Activated CD4-positive, alpha-beta T cell treated with anti-CD3 and anti-CD28 coated beads, Interleukin-2, amount 50 U/mL, for 1 hour (primary cell): ENCODE measurements at places on chromosomes 16 and 17.

GRCh38 chr16:72926177-72927070 is 121.5 kb downstream of the ZFHX3 start:
- DNase-seq = no peak

- DNase-seq = no peak
Observed at GRCh38 chr17:77098884-77099545, 41.8 kb upstream of the SEC14L1 start.

DNA sequence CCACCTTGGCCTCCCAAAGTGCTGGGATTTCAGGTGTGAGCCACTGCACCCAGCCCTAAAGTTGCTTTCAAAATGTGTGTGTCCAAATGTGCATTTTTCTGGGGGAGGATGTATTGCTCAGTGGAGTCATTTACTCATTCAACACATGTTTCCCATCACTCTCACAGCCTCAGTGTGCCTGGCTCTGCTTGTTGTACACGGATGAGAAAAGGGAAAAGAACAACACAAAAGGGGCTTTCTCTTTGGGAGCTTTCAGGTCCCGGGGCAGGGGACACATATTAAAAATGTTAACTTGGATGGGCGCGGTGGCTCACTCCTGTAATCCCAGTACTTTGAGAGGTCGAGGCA is 1.7 kb upstream of the PPL start:
- DNase-seq = no peak

DNA sequence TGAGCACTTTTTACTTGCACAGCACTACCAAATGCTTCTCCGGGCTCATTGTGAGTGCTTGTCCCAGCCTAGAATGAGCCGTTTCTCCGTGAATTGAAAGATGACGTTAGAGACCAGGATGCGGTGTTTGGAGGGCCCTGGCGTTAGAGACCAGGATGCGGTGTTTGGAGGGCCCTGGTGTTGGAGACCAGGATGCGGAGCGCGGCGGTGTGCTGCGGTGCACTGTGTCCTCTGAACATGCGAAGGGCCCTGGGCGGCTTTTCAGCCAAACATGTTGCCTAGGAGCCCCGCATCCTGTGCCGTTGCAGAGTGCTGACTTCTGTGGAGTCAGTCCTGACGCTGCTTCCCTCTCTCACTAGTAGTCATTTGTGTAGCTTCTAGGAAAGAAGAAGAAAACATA is 42.7 kb downstream of the BANP start:
- no peak for DNase-seq

DNA sequence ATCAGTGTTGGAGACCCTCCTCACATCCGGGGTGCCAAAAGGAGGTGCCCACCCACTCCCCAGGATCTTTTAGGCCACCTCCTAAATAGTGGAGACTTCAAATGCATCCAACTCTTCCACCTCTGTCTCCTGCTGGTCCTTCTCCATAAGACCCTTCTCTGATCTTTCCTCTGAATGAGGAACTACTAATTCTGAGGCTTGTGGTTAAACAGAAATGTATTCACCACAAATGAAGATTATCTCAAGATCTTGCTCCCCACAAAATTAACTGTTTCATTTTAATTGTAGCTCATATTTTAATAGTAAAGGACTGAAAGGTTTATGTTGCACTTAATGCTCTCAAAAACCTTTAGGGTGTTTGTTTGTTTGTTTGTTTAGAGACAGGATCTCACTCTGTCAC is 34.1 kb downstream of the TLE7 start:
- no peak for DNase-seq

DNA sequence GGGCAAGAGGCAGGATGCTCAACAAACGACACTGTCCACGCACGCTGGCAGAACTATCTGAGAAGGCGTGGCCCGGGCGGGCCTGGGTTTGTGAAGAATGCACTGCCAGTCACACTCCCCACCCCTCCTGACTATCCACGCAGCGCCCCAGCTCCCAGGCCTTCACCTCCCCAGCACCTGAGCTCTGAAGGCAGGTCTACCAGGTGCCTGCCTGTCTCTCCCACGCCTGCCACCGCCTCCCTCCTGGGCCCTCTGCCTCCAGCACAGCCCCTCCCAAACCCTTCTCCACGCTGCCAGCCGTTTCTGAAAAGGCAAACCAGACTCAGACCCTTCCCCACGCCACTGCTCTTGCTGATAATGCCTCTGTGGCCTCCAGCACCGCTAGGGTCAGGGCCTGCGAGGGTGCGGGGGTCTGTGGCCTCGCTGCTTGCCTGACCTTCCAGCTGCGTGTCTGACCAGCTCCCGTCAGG is 11.6 kb downstream of the MYBBP1A start:
- no peak for DNase-seq

DNA sequence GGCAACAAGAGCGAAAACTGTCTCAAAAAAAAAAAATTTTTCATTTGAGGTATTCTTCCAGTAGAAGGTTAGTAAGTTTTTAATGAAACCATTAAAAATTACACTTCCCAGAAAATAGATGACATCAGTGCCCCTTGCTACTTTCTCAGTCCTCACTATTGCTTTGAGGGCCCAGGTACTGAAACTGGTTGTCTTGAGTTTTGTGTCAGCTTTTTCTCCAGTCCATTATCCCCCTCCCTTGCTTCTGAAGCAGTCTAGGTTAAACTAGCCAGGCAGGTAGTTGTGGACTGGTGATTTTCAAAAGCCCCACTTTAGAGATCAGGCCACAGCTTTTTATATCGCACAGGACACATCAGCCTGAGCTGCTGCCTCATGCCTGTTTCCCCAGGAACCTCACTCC is 10.9 kb downstream of the SMCR8 start:
- DNase-seq = no peak

- peak; percentile 21 for DNase-seq
Observed at GRCh38 chr17:81018044-81018802, 16.7 kb upstream of the BAIAP2 start.

DNA sequence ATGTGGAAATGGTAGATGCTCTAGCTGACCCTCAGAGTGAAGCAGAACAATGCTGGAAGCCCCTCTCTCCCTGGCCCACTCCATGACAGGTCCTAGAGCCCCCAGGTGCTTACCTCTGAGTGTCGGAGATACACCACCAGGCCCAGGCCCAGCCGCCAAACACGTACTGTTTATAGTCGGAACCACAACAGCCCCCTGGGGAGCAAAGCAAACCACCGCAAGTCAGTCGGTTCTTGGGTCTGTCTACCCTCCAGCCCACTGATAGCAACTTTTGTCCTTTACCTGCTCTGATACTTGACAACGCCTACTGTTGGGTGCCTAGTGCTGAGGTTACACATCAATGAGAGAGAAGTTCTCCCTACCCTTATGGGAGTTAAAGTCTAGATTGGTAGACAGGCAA is 8.7 kb downstream of the FLOT2 start:
- no peak for DNase-seq

DNA sequence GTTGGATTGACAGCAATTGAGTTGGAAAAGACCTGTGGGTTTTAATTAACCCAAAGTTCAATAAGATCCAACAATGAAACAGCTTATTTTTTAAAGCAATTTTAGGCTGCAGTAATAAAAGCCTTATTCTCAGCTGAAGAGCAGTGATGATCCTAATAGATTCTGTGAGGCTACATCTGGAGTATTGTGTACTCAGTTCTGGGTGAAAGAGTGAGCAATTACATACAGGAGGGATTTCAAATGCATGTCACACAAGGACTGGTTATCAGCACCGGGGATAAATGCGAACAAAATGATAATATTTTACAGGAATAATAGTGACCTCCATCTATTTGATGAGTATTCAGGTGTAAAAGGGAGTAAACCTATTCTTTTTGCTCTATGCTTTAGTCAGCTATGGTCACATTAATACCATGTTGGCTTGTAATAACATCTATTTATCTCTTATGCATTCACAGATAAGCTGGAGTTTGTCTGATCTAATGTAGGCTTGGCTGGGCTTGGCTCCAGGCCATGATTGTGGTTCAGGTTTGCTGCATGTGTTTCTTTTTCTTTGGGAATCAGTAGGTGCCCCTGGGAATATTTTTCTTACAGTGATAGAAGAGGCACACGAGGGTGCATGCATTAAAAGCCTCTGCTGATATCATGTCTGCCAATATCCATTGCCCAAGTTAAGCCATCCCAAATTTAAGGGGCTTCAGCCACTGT is 22.2 kb upstream of the TOX3 start:
- no peak for DNase-seq

- no peak for DNase-seq
Observed at GRCh38 chr17:48047113-48047740, 932 bp upstream of the NFE2L1 start.

DNA sequence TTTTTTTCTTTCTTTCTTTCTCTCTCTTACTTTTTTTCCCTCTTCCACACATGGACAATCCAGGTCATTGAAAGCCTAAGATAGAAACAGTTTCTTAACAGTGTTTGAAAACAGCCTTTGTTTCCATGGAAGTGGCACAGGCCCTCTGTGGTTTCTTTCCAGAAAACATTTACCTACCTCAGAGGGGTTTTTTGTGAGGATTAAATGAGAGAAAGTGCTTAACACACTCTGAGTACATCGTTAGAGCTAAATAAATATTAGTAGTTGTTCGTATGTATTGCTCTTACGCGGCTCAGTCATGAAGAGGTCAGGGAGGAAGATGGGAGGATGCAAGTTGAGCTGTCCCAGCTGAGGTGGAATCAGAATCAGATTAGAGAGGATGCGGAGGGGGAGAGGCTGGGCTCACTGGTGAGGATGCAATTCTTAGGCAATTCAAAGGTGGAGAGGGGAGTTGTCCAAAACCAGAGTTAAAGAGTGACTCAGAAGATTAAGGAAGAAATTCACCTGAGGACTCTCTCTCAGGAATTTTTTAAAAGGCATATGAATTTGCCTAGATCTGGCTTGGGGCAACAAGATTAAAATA is 345.4 kb downstream of the PMP22 start:
- no peak for DNase-seq

GRCh38 chr17:64769712-64770111 is 107.6 kb upstream of the SMURF2 start:
- no peak for DNase-seq

- DNase-seq = no peak
Observed at GRCh38 chr17:4407851-4408250, 25.9 kb upstream of the SPNS3 start.

- DNase-seq = no peak
Observed at GRCh38 chr16:77509051-77509450, 74.2 kb upstream of the ADAMTS18 start.

DNA sequence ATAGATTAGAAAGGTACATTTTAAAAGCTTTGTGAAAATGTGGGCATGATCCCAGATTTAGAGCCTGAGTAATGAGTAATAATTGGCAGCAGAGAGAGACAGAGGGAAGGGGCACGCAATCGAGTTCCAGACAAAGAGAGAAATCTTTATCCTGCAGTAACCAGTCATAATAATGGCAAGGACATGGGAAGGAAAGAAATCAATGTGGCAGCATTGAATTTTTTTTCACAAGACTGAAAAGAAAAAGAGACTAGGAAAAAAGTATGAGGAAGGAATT is 790.8 kb upstream of the SOX9 start:
- DNase-seq = no peak

DNA sequence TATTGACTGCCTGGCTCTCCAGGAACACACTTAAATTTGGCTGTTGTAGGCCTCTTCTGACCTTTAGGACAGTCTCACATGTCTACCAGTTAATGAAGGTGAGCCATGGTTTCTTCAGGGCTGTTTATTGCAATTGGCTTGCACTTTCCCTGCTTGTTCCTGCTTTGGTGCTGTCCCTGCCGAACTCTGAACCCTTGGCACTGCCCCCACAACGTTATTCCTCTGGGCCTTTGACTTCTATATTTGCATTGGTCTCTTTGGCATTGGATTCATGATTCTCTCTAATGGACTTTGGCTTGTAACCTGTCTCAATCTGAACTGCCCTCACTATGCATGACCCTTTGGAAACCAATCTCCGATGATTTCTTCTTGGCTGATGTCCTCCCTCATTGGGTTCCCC is 299.4 kb downstream of the UTP18 start:
- no peak for DNase-seq

- DNase-seq = peak; percentile 32
Observed at GRCh38 chr17:38761612-38762011, 9.1 kb downstream of the PSMB3 start.

- DNase-seq = no peak
Observed at GRCh38 chr16:56419740-56420548, 5.4 kb downstream of the AMFR start.

DNA sequence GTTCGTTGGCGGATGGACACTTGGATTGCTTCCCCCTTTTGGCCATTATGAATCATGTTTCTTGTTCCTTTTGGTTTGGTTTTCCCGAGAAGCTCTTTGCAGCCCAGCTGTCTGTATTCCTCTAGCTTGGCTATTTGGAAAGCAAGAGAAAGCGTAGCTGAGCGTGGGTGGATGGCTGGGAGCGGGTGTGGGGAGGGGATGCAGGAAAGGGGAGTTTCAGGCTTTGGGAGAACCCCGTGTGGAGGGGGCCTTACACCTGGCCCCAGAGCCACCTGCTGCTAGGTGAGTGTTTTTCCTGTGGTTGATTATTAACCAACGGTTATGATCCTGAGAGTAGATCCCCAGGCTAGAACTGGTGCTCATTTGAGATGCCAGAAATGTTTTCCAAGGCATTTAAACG is 103.7 kb downstream of the RAP1GAP2 start:
- no peak for DNase-seq

DNA sequence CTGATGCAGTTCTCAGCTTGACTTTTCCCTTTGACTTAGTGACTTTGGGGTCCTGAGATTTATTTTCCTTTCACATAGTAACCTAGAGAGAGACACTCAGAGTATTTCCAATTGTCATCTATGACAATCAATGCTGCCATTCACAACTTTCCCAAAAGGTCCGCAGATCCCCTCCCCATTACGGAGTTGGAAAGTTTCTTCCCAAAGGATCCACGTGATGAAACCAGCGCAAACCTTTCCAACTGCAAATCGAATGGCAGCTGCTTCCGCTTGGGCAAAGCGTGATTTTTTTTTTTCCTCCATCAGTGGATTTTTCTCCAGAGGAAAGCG is 538 bp upstream of the FCSK start:
- no peak for DNase-seq

DNA sequence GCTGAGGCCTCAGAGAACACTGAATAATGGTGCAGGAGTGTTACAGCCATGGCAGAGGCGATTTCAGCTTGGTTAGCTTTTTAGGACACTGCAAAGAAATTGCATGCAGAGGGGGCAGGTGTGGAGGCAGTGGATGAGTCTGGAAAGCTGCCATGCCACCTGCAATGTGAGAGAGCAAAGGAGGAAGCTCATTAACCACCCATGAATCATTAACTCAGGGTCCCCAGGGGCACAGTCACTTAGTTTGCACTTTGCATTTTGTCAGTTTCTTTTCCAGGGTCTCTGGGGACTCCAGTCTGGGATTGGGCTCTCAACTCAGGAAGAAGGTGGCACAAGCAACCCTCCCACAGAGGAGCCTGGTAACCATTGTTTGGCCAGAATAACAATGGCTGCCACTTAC is 132.9 kb downstream of the USP31 start:
- DNase-seq = no peak
